NCI-H1092 treated with DMSO at 0.1 percent for 48 hours (cell line): ENCODE measurements at places on chromosomes 1 and 21.

- DNase-seq, result no peak
Observed at GRCh38 chr1:175062858-175063257, 4.8 kb upstream of the TNN start.

- no peak for DNase-seq
Observed at GRCh38 chr1:106846656-106847055, 209.8 kb upstream of the PRMT6 start.

- no peak for DNase-seq
Observed at GRCh38 chr1:208438112-208438699, 194.0 kb upstream of the PLXNA2 start.

GRCh38 chr1:193031431-193031830, 27.7 kb downstream of the UCHL5 start:
- DNase-seq, result no peak

- no peak for DNase-seq
Observed at GRCh38 chr1:103197216-103197615, 88.9 kb upstream of the COL11A1 start.

GRCh38 chr1:209008586-209008985, 574.9 kb upstream of the CAMK1G start:
- no peak for DNase-seq
